ENCODE measurements at places on chromosomes 7 and 10.

GRCh38 chr7:106045586-106045985, 66.5 kb downstream of the SYPL1 start:
- no peak for DNase-seq

DNA sequence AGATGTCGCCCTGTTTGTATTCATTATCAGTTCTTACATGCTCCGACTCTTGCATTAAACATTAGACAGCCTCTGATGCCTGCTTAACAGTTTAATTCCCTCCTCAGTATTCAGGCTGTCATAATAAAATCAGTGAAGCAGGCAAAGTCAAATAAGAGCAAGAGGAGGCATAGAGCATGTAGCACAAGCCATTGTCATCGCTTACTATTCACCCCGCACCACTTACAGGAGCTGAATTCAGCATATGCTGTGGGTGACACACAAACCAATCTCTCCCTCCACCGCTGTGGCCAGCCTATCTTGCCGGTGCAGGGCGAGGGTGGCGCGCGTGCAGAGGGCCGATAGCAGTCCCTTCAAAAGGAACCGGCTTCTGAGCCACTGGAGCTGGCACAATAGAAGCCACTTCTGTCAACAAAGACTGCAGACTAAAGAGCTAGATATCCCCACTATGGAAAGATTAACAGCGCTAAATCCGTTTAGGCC, 433.2 kb upstream of the MGMT start:
- no peak for DNase-seq

DNA sequence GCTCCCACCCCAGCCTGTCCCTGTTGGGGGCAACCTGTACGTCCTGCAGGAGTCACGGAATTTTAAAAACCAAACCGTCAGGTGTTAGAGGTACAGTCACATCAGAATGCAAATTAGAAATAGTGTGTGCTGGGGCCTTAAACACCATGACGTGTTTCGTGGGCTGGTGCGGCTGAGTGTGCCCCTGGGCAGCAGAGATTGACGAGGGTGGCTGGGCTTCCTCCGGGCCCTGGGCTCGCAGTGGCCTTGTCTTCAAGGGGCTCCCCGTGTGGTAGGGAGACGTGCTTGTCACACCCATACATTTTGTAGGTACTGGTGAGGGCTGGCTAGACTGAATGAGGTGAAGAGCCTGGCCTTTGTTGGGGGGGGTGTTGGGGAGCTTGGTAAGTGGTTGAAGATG, 7.6 kb downstream of the MGMT start:
- DNase-seq, result no peak

DNA sequence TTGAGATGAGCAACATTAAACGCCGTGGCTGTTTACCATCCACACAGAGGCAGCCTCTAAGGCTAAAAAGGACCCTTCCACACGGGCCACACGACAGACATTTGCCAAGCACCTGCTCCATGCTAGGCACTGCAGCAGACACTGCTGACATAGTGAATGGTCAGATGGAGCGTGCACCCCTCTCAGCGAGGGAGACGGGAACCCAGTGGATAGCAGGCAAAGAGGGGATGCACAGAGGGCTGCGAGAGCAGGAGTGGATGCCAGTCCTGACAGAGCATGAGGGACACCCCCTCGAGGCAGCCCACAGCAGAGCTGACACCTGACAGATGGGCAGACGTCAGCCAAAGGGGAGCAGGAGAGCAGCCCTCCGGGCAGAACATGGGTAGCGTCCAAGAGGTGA, 5.6 kb upstream of the STK32C start:
- no peak for DNase-seq

- no peak for DNase-seq
Measured at GRCh38 chr7:116526897-116527296, 2.1 kb downstream of the CAV1 start.

DNA sequence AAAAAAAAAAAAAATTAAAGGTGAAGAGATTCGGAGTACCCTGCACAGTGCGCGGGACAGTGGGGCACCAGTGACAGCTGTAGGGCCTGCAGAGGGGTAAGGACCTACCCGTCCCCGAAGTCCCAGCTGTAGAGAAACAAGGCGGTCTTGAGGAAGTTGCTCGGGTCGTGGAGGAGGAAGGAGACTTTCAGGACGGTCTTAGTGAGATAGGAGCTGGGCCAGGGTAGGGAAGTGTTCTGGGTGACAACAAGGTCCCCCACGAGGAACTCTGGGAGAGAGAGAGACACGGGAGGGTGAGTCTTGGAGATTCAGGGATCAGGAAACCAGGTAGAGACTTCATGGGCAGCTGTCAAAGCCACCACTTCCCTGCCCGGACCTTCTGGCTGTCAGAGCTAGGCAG, 9.7 kb downstream of the TMEM130 start:
- DNase-seq, result no peak

GRCh38 chr10:82887488-82887887, 1012.5 kb downstream of the NRG3 start:
- DNase-seq, result no peak

DNA sequence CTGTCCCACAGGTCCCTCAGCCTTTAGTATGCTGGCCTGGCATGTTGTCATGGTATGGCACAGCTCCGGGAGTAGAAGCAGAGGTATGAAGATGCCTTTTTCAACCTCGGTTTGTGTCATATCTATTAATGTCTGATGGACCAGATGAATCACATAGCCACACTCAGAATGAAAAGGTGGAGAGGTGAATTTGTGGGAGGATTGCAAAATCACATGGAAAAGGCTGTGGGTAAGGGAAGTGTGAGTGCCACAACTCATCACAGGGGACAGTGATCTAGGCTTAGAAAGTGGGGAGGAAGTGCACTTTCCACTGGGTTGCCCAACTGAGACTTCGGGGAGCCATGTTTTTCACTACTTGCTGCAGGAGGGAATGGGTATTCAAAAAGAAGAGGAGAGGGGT, 190.7 kb downstream of the WDR11 start:
- no peak for DNase-seq

GRCh38 chr10:94108200-94108599, 114.5 kb downstream of the PLCE1 start:
- DNase-seq, result no peak

GRCh38 chr10:113385021-113385999, 167.5 kb upstream of the HABP2 start:
- DNase-seq, result no peak

GRCh38 chr7:45161842-45162241, 4.3 kb downstream of the RAMP3 start:
- DNase-seq, result no peak

DNA sequence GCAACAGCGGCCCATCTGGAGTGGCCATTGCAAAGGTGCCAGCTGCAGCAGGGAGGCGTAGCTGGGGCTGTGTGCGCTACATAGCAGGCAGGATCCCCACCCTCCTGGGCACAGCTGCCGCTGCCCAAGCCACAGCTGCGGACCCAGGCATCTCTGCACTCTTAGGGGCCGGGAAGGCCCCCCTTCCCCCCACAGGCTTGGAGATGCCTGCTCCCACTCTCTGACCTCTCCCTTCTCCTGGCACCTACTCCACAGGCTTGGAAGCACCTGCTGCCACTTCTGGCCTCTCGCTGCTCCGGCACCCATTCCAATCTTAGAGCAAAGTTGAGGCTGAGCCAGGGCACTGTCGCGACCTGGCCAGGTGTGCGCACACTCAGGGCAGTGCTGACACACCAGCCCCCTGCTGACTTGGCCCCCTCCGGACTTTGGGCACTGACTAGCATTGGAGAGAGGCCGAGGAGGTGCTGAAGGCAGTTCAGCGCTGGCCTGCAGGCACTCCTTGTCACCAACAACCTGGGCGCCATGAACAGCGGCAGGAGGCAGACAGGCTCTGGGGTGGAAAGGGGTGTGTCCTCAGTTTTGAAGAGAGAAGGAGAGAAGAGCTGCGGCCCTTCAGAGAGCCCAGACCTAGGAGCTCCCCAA, 18.4 kb downstream of the RBM48 start:
- no peak for DNase-seq

DNA sequence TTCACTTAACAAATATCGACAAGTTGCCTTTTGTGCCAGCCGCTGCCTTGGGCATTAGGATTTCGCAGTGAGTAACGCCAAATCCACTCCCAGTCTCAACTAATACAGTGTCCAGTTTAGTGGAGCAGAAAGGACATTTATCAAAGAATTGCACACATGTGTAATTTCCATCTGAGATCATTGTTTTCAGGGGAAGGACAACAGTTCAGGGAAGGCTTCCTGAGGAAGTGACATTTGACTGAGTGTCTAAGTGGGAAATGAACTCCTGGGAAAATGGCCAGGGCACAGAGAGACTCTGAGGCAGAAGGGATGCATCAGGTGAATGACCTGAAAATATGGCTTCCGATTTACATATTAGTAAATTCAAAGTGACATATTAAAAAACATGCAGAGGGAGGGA, 89.4 kb downstream of the ITGA8 start:
- no peak for DNase-seq

All from activated CD4-positive, CD25-positive, alpha-beta regulatory T cell (primary cell).